ENCODE measurements at places on chromosomes 5 and 9.

GRCh38 chr5:2856206-2856605 is 104.7 kb upstream of the IRX2 start:
- no peak for DNase-seq

DNA sequence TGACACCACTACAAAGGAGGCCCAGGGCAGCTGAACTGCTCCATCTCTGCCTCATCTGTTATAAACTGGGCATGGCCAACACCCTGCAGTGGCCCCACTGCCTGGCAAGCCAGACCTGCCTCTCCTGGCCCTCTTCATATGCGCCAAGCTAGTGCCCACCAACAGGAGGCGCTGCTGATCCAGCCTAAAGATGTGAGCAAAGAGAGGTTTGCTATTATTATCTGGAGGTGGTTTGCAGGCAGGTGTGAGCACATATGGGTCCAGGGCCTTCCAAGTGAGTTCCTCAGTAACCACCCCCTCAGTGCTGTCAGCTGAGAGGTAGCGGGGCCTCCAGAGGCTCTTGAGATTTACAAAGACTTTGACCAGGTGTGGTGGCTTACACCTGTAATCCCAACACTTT is 232.2 kb downstream of the SYK start:
- DNase-seq, result no peak

- no peak for DNase-seq
Observed at GRCh38 chr9:14346231-14346791, 32.4 kb upstream of the NFIB start.

DNA sequence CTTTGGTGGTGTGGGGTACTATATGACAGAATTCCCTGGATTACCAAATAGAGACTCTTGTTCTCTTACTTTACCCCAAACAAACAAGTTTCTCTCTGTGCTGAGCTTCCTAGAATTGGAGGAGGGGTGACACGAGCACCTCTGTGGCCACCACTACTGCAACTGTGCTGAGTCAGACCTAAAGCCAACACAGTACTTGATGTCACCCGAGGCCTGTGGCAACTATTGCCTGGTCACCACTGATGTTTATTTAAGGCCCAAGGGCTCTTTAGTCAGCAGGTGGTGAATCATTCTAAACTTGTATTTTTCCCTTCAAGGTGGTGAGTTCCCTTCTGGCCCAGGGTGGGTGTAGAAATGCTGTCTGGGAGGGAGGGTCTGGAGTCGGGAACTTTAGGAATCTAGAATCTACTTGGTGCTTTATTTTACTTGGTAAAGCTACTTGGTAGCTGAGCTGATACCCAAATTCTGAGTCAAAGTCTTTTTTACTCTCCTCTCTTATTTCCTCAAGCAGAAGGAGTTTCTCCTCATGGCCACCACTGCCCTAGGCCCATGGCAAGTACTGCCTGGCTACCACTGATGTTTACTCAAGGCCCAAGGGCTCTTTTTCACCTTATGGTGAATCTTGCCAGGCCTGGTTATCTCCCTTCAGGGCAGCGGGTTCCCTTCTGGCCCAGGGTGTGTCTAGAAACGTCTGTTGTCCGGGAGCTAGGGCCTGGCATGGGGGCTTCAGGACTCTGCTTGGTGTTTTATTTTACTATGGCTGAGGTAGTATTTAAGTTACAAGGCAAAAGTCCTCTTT is 9.8 kb downstream of the LURAP1L start:
- peak; percentile 90 for DNase-seq

GRCh38 chr9:98380065-98380681 is 124.7 kb upstream of the TBC1D2 start:
- no peak for DNase-seq

DNA sequence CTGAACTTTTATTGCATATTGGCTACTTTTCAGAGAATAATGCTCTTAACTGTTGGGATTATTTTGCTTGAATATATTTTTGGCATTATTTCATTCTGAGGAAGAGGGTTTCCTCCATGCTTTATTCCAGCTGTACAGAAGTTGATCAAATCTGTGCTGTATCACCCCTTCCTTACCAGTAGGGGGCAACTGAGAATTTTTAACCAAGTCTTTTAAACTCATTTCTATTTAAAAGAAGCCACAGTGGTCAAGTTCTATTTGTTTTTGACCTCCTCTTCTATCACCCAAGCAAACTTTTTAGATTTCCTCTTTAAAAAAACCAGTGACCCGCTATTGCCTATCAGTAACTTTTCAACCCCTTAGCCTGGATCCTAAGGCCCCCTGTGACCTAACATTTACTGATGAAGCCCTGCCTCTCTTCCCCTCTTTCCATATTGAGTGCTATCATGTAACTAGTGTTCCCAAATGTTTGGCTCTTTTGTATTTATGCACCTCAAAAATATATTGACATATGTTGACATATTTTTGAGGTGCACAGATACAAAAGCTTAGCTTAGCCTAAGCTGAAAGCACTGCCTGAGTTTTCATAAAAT is 80.6 kb downstream of the FBXO4 start:
- DNase-seq, result peak; percentile 19

DNA sequence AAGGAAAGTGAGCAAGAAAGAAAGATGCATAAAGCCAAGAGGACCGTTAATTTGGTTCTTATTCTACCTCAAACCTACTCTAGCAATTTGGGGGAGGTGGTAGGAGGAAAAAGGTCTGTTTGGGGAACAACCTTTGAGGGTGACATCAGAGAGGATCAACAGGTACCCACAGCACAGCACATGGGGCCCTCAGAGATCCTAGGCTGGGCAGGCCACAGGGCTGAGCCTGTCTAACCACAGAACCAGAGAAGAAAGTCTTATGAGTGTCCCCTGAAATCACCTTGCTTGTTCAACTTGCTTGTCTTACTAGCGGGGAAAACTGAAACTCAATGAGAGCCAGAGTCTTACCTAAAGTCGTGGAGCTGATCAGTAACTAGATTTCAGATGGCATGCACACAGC is 385.2 kb downstream of the SPOCK1 start:
- no peak for DNase-seq
